ENCODE measurements at places on chromosomes 1 and 21. TPM values are rescaled to one million over a fixed set of nuclear protein-coding genes. Genes with fewer than 3 reads are reported as not detected.

DNA sequence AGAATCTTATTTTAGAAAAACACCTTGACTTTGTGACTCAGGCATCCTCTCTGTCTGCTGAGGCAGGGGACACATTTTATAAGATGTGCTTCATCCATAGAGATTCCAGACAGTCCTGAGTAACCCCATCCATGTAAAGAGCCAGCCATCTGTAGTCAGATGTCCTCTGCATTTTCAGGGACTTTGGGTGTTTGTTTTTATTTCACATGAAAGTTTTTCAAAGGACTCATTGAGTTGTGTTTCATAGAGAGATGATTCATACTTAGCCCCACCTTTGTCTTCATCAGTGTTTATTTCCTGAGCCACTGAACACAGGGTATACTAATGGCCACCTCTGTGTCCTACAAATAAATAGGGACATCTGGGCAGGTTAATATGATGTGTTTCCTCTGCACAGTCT lies 280.4 kb downstream of the CACNA1E start:
- no peak for DNase-seq

- no peak for DNase-seq
Measured at GRCh38 chr1:63798284-63798683, 24.5 kb downstream of the ROR1 start.

DNA sequence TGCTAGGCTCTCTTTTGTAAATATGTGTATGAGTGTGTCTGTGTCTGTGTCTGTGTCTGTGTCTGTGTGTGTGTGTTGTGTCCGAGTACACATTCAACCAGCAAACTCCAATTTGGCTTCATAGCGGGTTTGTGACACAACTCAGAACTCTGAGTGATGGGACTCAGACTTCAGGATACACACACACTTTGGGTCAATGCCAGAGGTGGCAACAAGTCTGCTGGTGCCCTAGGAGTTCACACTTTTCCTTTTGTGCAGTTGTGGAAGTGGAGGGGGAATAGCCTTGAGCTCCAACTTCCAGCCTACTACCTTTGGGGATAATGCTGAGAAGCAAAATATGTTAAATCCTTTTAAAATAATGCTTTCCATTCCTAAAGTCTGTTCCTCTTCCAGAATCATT lies 16.6 kb upstream of the TBX15 start:
- DNase-seq = no peak

DNA sequence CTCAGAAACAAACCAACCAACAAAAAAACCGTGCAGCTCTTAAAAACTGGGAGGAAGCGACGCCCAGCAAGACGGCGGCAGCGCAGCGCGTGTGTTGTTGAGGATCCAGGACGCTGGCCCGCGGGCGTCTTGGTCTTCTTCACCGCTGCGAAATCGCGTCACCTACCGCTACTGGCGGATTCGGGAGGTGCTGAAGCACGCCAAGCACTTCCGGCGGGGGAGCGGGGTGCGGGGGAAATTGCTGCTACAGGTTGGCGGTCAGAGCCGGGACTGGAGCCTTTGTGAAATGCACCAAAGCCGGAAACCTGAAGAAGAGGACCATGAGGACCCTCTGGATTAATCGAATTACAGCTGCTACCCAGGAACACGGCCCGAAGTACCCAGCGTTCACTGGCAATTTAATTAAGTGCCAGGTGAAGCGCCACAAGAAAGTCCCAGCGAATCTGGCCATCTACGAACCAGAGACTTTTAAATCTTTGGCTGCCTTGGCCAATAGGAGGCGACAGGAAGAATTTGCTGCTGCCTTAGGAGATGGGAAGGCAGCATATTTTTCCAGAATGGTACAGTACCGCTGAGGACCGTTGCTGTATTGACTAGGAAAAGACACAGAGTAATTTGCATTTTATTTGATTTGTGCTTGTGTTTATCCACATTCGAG lies 11.9 kb upstream of the RIPPLY3 start:
- DNase-seq = peak; percentile 84

DNA sequence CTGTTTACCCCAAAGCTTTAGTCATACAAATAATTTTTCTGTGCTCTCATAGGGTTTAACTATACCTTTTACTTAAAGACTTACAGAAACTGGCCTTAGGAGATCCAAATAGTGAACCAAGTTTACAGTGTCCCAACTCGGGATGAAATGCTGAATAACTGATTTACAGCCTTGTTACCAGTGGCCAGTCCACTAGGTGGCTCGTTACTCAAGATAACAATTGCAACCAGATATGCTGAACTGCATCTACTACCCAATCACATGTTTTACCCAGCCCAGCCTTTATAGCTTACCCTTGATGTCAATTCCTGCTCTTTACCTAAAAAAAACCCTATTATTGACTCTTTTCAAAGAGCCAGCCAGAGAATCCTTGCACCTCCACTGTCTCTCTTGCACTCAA lies 1148.8 kb upstream of the ADGRL4 start:
- DNase-seq = peak; percentile 9

DNA sequence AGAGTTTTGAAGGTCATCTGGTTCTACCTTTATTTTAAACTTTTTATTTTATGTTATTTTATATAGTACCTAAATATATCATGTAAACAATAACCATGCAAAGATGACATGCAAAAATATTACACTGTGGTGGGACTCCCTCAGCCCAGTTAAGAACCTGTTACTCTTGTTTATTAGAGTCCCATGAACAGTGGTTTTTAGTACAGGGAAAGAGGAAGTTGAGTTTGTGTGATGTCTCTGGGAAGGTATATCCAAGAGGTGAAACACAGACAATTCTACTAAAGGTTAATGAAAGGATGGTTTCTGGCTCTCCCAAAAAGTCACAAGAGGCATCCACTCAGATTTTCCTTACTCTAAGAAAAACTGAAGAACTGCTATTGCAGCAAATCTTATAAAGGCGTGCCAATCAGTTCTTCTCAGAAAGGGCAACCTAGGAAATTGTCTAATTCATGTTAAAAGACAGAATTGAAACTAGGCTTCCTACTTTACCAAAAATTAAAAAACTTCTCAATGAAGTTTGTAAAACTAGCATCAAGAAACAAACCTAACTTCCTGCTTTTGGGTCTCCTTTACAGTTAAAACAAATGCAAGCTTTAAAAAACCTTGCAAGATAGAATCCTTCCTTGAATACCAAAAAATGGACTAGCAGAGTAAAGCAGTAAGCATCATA lies 19.9 kb downstream of the GFI1 start:
- no peak for DNase-seq

GRCh38 chr1:47849591-47850261 lies 147.5 kb downstream of the TRABD2B start:
- DNase-seq = no peak

DNA sequence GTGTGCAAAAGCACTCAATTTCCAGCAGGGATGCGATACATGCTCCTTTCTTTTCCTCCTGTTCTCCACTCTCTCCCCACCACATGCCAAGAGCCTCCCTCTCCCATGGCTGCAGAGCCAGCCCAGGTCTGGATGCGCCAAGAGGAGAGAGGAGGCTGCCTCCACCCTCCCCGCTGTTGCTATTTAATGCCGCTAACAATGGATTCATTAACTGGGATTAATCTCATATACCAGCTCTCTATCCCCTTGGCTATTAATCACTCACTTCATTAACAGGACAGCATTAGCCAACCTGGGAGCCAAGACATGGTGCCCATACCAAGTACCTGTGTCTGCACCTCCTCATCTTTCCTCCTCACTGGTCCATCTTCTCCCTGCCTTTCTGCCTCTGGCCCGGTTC lies 49.1 kb upstream of the SCMH1 start:
- no peak for DNase-seq

DNA sequence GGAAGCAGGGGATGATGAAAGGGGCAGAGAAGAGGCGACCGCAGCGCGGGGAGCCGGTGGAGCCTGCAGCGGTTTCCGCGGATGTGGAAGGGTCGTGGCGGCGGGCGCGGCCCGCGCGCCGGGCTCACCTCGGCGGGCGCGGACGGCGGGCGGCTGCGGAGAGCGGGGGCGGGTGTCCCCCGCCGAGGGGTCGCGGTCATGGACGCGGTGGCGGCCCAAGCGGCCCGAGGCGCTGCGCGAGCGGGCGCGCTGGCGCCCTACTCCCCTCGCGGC lies 572 bp downstream of the LPGAT1 start:
- DNase-seq = no peak

NCAM2 gene
- total RNA-seq = 0.30 TPM

DUSP12 gene
- 38.1 TPM for total RNA-seq

- no peak for DNase-seq
Measured at GRCh38 chr1:236654957-236655356, 31.3 kb upstream of the ACTN2 start.

DNA sequence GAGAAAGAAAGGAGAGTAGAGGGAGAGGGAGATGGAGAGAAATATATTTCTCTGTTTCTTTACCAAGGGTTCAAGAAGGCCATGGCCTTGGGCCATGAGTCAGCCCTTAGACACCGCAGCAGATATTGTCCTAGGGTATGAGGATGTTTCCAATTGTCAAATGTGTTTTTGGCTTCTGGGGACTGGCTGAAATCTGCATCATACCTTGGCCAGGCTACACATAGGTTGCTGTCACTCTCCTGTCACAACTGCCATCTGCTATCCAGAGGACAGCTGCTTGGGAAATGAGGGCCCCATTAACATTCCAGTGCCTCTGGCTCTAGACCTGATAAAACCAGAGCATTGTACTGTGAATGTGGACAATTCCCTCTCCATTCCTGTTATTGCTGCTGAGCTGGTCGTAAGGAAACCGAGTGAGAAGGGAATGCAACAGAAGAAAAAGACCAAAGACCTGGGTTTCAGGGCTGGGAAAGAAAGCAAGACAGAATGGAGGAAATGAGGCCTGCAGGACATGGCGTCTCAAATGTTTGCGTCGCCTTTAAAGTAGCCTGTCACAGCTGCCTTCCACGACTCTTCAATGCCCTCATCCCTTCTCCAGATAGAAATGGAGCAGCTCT lies 8.8 kb upstream of the PIGC start:
- no peak for DNase-seq

SFT2D2 gene
- 14.6 TPM for total RNA-seq

- no peak for DNase-seq
Measured at GRCh38 chr1:5151511-5151910, 497.1 kb downstream of the AJAP1 start.

- DNase-seq = no peak
Measured at GRCh38 chr1:42004860-42005259, 86.1 kb upstream of the HIVEP3 start.

DNA sequence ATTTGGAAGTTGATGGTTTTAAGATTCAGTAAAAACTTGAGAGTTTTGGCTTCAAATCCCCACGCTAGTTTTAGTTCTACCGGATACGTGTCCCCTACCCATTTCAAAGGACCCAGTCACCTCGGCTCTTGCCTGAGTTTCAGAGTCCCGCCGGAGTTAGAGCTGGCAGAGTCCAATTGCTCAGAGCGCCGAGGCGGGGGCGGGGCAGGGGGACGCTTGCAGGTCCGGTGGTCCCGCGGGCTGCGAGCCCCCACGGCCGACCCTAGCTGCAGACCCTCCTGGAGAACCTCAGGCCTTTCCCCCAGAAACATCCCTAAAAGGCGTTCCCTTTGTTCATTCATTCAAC lies 765 bp upstream of the VPS45 start:
- DNase-seq = peak; percentile 69

DNA sequence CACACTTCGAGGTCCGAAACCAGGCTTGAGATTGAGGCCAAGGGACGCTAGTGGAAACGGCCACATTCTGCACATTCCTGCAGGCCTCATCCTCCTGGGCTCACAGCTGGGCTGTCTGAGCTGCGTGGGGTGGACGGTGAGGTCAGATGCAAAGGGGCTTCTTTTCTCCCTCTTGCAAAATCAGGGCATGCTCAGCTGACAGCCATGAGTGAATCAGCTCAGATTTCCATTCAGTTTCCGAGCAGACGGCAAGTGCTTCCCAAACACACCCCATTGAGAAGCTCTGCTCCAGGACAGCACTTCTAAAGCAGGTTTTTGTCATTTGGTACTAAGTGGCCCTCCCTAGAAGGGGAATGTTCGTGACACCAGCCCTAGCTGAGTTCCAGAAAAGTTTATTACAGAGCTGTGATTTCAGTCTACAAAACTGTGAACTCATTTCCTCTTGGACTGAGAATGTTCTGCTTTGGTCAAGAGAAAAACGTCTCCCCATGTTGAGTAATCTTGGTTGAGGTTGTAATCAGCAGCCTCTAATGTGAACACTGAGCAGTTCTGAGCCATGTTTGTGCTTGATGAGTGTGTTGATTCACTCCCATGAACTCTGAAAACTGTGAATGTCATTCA lies 10.0 kb downstream of the PDPN start:
- peak; percentile 50 for DNase-seq

GRCh38 chr1:117658676-117659075 lies 52.8 kb downstream of the TENT5C start:
- no peak for DNase-seq

DNA sequence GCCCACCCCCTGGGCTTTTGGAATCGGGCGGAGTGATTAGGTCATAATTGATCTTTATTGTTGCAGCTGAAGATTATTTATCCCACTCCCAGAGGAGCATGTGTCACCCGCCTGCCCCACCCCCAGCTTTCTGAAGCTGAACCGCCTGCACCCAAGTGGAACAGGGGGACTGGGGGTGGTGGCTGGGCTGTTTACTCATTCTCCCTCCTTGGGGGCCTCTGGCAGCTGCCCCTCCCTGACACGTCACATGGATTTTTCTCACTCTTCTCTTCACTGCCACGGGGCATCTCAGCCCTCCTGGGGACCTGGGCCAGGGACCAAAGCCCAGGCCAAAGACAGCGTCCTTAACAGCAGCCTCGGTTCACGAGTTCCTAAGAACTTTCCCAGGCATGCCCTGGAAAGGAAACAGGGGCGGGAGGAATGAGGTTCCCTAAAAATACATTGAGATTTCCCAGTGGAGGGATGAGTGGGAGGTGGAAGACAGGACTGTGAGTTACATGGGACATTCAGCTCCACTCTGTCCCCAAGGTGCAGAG lies 31.6 kb upstream of the SOX13 start:
- no peak for DNase-seq

- no peak for DNase-seq
Measured at GRCh38 chr1:171472183-171472647, 13.1 kb upstream of the PRRC2C start.

CLCA4 gene
- not detected for total RNA-seq

KCNN3 gene
- total RNA-seq = 0.62 TPM

- no peak for DNase-seq
Measured at GRCh38 chr1:230935852-230936251, 42.8 kb downstream of the TTC13 start.

CAMSAP2 gene
- 26.5 TPM for total RNA-seq

DNA sequence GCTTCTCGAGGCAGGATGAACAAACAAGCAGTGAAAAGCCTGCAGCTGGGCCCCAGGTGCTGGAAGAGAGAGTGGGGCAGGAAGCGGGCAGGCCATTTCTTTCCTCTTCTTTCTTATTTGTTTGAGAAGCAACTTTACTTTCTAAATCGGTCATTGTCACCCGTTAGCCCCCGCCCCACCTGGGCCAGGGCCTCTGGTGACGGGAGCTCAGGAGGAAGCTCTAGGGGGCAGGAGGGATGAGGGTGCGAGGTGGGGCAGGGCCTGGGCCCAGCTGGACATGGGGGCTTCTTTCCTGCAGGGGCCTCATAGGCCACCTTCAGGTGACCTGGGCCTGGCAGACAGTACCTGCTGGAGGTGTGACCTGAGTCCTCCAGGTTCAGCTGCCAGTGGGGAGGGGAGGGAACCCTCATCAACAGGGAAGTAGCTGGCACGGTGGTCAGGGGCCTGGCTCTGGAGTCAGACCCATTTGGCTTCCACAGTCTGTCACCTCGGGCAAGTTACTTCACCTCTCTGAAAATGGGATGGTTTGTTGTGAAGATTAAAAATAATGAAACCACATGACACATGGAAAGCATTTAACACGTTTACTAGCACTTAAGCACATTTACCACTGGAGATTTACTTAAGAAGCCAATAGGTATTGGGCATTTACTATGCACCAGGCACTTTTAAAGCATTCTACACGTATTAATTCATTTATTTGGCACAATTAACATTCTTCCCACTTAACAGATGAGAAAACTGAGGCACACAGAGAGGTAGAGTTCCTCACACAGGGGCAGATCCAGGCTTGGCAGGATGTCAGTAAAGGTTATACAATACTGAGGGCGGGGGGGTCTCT lies 54.1 kb upstream of the ID3 start:
- no peak for DNase-seq

PKP1 gene
- not detected for total RNA-seq

Data from H7 (cell line).